ENCODE measurements at places on chromosomes 2 and 18. TPM values are rescaled to one million over a fixed set of nuclear protein-coding genes. Genes with fewer than 3 reads are reported as not detected.

Gene GPD2
- 117 TPM for total RNA-seq

Gene BCL11A
- 0.80 TPM for total RNA-seq

Gene SMYD1
- total RNA-seq, result not detected

- DNase-seq, result peak; percentile 42
These were observed 664 bp downstream of the CAMKMT start for GRCh38 chr2:44362207-44363015.

DNA sequence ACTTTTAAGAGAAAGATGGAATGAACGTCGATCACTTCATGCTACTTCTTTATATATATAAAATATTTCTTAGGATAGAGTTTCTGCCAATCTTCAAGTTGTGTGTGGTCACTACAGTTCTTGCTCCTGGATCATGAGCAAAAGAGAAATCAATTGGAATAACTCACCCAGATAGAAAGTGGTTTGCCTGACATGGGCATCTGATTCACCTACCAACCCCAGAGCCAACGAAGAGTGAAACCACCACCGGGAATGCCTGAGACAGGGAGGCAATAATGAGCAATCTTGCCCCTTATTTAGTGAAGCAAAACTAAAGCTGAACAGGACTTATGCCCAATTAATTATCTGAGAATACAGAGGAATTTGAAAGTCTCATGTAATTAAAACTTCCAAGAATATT lies 250.2 kb upstream of the REG3G start:
- peak; percentile 10 for DNase-seq

DNA sequence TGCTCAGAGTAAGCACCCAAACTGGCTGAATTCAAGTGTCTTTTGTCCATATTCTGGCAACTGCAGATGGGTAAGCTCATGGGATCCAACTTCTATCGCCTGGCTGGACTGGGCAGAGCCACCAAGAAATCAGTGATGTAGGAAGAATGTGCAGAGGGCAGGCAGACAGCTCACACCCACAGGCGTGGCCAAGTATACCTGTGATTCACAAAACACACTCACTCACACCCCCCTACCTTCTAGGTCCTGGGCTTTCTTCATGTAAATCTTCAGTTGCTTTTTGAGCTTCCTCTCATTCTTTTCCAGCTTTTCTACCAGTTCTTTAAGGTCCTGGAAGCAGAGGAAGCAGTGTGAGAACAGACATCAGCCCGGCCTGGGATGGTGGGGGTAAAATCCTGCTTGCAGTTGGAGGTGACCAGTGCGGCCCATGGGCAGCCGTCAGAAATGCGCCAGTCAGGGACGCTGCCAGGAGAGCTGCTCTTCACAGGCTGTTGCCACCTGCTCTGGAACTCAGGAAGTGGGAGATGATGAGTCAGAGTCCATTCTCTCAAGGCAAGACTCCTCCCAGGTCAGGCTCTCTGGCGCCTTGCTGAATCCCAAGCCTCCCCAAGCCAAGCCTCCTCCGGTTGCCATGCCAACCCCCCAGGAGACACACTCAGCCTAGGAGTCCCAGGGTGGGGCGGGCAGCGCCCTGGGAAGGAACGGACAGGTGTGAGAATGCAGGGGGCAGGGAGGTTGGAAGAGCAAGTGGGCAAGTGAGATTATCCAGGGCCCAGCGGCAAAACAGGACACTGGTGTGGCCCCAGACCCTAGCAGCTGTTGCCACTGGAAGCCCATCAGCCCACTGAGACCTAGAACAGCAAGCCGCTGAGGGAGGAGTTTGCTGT lies 36.2 kb upstream of the ACAA2 start:
- DNase-seq, result peak; percentile 98

Gene RALB
- 108 TPM for total RNA-seq

DNA sequence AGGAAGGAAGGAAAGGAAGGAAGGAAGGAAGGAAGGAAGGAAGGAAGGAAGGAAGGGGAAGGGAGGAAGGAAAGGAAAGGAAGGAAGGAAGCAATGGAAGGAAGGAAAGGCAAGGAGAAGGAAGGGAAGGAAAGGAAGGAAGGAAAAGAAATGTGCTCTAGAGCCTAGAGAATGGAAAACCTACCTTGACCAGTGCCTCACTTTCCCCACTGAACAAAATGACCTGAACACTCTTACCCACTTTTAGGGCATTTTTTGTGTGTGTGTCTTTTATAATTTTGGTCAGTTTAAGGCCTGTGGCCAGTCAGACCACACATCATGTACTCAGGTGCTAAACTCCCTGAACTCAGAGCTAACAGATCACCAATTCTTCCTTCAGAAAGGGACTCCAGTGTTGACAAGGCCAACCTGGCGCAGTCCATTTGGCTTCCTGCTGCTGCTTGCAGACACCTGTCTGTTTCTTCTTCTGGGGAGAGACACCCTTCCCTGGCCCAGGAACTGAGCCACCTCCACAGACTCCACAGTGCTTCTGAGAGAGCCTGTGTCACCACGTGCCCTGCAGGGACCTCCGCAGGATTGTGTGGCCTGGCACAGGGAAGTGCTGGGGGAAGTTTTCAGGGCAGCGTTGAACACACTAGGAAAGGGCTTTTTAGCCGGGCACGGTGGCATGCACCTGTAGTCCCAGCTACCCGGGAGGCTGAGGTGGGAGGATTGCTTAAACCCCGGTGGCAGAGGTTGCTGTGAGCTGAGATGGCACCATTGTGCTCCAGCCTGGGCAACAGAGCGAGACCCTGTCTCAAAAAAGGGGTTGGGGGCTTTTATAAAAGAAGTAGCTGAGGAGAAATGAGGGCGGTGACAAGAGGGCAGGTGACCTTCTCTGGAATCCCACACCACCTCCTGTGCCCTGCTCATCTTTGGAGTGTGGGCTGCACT lies 57.2 kb downstream of the DDX1 start:
- DNase-seq, result no peak

DNA sequence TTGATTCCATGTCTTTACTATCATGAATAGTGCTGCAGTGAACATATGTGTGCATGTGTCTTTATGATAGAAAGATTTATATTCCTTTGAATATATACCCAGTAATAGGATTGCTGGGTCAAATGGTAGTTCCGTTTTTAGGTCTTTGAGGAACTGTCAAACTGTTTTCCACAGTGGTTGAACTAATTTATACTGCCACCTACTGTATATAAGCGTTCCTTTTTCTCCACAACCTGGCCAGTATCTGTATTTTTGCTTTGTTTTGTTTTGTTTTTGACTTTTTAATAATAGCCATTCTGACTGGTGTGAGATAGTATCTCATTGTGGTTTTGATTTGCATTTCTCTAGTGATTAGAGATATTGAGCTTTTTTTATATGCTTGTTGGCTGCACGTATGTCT lies 641.6 kb downstream of the SUCLG1 start:
- DNase-seq, result no peak

GRCh38 chr2:195162194-195162593 lies 494.8 kb upstream of the SLC39A10 start:
- no peak for DNase-seq
